A172 (cell line): ENCODE measurements at places on chromosomes 7 and 10. TPM values are rescaled to one million over a fixed set of nuclear protein-coding genes. Genes with fewer than 3 reads are reported as not detected.
A peak's percentile ranks its signal among the peaks of the same experiment; 100 is the strongest.

GRCh38 chr10:71985542-71986250, 21.5 kb downstream of the CHST3 start:
- DNase-seq, result no peak

DNA sequence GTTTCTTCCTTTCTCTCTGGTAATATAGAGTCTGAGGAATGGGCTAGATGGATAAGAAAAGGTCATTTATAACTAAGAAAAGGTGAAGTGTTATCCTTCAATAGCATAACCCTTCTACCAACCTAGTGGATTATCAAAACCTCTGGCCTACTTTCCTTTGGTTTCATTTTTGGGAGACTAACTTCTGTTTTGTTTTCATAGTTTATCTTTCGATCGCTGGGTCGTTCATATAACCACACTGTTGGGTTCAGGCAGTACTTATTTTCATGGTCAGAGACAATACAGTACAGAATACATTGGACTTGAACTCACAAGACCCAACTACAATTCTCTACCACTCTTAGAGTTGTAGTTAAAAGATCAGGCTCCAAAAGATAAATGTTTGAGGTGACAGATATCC, 86.5 kb downstream of the UBE2H start:
- DNase-seq, result no peak

Gene PODXL
- total RNA-seq, result 446 and 531 TPM in 2 replicates

GRCh38 chr10:27188897-27189296, 33.7 kb downstream of the MASTL start:
- DNase-seq, result no peak

DNA sequence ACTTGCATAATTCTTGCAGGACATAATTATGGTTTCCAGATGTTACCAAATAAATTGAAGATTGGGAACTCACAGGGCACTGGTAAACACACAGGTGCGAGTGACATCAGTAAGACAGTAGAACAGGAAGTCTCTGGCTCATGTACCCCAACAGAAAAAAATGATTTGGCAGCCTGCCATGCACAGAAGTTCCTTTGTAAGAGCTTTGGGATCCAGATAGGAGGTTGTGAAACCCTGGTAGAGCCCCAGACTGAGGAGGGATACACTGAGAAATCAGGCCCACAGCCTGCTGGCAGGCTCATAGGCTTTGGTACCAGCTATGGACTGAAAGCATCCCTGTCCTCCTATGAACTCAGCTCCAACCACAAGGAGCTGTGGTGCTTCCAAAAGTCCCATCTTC, 118.0 kb downstream of the COBL start:
- no peak for DNase-seq

Gene NUTM2E
- total RNA-seq, result 0.07 TPM in 1 of 2 replicates, not detected in the other

DNA sequence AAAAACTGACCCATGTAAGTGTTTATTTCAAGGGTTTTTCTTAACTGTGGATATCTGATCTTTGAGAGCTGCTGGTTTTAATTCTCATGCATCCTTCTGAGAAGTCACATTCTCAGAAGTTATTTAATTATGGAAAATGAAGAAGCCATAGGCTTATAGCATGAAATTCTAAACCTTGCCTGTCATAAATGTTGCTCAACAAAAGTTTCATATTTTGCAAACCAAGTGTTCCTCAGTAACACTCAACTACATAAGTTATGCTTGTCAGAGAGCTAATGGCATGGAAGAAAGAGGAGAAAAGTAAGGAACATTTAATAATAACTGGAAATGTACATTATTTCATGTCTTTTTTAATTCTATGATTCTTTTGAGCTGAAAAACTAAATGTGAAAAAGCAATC, 78.6 kb upstream of the MPP7 start:
- DNase-seq, result no peak

Gene IRF5
- total RNA-seq, result 17.4 and 20.8 TPM in 2 replicates

Gene CRYGN
- total RNA-seq, result 1.2 TPM in 1 of 2 replicates, not detected in the other

DNA sequence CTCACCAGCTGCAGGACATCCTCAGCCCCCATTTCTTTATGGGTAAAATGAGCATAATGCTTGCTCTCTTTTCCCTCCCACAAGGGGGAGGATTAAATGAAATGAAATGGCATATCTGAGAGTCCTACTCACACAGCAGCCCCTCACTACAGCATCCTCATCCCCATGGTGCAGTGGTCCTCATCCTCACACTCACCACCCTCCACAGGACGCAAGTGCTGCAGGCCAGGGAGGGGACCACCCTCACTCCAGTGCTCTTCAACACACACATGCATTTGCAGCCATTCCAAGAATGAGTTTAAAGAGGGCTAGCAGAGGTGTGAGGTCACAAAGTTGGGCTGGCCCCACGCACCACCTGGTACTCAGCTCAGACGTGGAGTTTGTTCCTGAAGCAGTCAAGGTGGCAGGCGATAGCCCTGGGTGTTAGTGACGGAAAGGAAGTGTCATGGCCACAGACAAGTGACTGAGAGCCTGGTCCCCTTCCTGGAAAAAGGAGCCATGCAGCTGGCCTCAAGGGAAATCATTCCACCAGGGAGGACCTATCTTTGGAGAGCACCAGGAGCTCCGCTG, 234.0 kb downstream of the TNS3 start:
- DNase-seq, result no peak

Gene KCNMA1
- 38.5 and 50.7 TPM in 2 replicates for total RNA-seq

Gene CALD1
- total RNA-seq, result 83.9 and 99.8 TPM in 2 replicates

Gene TRPV5
- 0.22 TPM in 1 of 2 replicates, not detected in the other for total RNA-seq

DNA sequence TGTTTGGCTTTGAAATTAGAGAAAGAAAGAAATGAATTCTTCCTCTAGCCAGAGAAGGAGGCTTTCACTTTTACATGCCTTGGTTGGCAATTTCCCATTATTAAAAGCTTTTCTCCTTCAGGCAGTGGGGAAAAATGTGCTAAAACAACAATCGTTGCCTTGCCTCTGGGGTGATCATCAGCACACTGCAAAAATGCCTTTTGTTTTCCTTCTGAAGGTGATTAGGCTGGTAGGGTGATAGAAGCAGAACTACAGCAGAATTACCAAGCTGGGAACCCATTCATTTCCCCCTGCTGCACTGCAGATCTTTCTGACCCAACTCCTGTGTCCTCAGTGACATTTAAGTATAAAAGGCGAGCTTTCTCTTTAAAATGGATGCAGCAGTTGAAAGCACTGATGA, 22.2 kb downstream of the ANK3 start:
- no peak for DNase-seq

Gene CYP26C1
- total RNA-seq, result 0.02 TPM in 1 of 2 replicates, not detected in the other

- DNase-seq, result no peak
Measured at GRCh38 chr7:66919304-66919703, 1.7 kb upstream of the TMEM248 start.

DNA sequence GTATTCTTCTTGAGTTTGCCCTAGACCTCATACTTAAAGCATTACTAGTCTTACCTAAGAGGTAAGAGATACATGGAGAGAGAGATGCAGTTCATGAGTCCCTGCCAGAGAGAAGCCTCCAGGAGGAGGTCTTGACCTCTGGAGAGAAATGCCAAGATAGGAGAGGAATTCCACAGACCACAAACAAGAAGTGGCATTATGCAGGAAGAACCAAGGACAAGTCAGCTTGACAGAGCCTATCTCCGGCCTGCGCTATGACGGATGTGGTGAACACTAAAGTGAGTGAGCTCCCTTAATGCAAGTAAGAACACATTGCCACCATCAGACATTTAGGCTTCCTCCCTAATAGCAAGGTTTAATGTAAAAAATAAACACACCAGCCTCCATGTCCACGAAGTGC, 27.9 kb upstream of the COL1A2 start:
- DNase-seq, result peak; percentile 21

Gene AGAP9
- total RNA-seq, result 4.5 and 4.6 TPM in 2 replicates

Gene ENKUR
- total RNA-seq, result not detected in 2 replicates

Gene CBLL1
- 33.5 and 47.6 TPM in 2 replicates for total RNA-seq

Gene RBAK
- 12.4 and 14.2 TPM in 2 replicates for total RNA-seq

- peak; percentile 45 for DNase-seq
Measured at GRCh38 chr7:137169282-137169698, 174.2 kb downstream of the PTN start.

- DNase-seq, result no peak
Measured at GRCh38 chr10:78807504-78808203, 261.1 kb upstream of the ZMIZ1 start.

- peak; percentile 17 for DNase-seq
Measured at GRCh38 chr10:50511492-50512213, 112.1 kb downstream of the SGMS1 start.

Gene GNG11
- total RNA-seq, result 24.1 and 27.9 TPM in 2 replicates

GRCh38 chr7:19648791-19649190, 60.0 kb downstream of the POLR1F start:
- DNase-seq, result no peak

Gene MUC3A
- not detected in 2 replicates for total RNA-seq
